ENCODE measurements at places on chromosomes 6 and 20. TPM values are rescaled to one million over a fixed set of nuclear protein-coding genes. Genes with fewer than 3 reads are reported as not detected.

DNA sequence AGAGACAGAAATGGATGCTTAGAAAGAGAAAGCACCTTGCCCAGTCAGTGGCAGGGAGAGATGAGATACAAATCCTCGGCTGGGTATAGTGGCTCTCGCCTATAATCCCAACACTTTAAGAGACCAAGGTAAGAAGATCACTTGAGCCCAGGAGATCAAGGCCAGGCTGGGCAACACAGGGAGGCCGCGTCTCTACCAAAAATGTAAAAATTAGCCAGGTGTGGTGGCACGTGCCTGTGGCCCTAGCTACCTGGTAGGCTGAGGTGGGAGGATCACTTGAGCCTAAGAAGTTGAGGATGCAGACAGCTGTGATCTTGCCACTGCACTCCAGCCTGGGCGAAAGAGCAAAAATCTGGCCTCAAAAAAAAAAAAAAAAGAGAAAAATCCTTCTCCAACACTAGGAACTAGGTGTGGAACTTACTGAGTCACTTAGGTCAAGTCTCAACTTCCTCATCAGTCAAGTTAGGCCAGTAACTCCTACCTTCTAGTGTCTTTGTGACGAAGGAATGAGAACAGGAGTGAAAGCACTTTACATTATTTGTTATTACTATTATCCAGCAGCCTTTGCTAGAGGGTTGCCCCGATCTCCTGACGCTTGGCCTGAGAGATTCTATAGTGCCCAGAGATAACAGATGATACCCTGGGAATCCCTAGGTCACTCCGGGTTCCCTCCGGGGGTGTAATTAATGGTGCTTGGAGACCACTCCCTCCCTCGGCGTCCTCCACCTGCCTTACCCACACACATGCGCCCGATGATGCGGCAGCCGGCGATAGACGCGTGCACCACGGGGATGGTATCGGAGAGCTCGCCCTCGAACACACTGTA is 918 bp downstream of the EIF6 start:
- ATAC-seq = no peak
- peak overlapping the region; percentile 83 for H3K4me3 ChIP-seq
- H3K27me3 ChIP-seq = no peaks in the 10 kb centered on the region
- peaks cover 15% of the 10 kb centered on the region for H3K4me1 ChIP-seq

DEK gene
- 162 TPM for total RNA-seq

DNA sequence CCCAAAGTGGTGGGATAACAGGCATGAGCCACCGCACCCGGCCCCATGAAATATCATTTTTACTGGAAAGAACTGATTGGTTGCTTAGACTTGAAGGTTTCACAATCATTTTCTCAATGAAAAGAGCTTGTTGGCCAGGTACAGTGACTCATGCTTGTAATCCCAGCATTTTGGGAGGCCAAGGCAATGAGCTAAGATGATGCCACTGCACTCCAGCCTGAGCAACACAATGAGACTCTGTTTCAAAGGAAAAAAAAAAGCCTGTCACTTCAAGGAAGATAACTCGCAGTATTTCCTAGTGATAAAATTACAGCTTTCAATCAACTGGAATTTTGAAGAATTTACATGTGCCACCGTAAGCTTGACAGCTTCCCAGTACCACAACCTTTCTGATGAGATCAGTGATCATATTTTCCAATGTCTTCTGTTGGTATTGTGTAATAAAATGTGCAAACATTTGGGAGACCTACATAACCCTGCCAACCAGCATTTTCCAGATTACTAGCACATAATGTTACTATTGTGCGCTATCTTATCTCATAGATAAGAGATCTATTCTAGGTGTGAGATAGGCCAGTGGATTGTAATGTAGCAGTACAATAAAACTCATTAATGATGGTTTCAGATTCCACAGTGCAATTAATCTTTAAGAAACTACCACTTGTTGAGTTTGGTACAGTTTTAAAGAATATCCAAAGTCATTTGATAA is 7.2 kb downstream of the PNLDC1 start:
- H3K27ac ChIP-seq = no peak overlapping the region
- no peak overlapping the region for H3K4me3 ChIP-seq
- peaks cover 3% of the 10 kb centered on the region for H3K36me3 ChIP-seq
- ATAC-seq = no peak
- no peaks in the 10 kb centered on the region for H3K27me3 ChIP-seq

MATN4 gene
- total RNA-seq = not detected

GRCh38 chr6:593139-593906 is 63.6 kb downstream of the HUS1B start:
- H3K27me3 ChIP-seq = no peaks in the 10 kb centered on the region
- peak; percentile 52 for ATAC-seq
- H3K4me3 ChIP-seq = no peak overlapping the region
- H3K36me3 ChIP-seq = peaks cover 58% of the 10 kb centered on the region
- peaks cover 3% of the 10 kb centered on the region for H3K4me1 ChIP-seq

WFDC2 gene
- 21.9 TPM for total RNA-seq

DNA sequence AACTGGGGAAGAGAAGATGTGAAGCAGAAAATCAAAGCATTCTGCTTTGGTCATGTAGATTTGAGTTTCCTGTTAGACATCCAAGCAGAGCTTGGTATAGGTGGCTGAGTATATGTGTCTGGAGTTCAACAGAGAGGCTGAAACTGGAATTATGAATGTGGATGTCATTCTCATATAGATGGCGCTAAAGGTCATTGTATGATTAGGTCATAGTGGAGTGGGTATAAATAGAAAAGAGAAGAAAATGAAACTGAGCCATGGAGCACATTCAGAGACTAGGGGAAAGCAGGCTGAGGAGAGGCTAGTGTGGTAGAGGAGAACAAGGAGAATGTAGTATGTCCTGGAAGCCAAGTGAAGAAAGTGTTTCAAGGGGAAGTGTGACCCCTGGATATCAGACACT is 295.6 kb upstream of the PLN start:
- no peaks in the 10 kb centered on the region for H3K36me3 ChIP-seq
- H3K4me3 ChIP-seq = no peak overlapping the region
- no peaks in the 10 kb centered on the region for H3K4me1 ChIP-seq
- H3K27ac ChIP-seq = no peak overlapping the region

DNA sequence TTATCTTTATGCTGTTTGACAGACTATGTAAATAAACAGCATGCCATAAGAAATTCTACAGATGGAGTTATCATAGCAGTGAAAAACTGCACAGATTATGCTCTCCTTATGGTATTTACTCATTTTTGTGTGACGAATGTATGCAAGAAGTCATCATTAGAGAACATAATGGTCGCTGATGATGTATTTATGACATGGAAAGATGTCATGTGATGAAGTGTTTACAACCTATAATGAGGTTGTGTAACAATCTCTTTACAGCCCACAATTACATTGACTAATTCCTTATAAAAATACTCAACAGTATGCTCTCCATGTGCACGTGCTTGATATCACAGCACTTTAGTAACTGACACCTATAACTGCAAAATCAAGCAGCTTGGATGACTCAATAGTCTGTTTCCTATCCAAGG is 192.4 kb downstream of the BMP2 start:
- H3K27me3 ChIP-seq = no peaks in the 10 kb centered on the region
- no peaks in the 10 kb centered on the region for H3K36me3 ChIP-seq
- no peak overlapping the region for H3K27ac ChIP-seq
- no peak for ATAC-seq

- H3K27ac ChIP-seq = no peak overlapping the region
- H3K4me3 ChIP-seq = no peak overlapping the region
- H3K4me1 ChIP-seq = no peaks in the 10 kb centered on the region
- ATAC-seq = no peak
Observed at GRCh38 chr6:80698459-80698858, 592.0 kb downstream of the BCKDHB start.

DZANK1 gene
- total RNA-seq = 1.9 TPM

All from gastroesophageal sphincter (tissue), 4 donors.